Spinal cord (tissue), 10 donors: ENCODE measurements at places on chromosomes 3 and 15. TPM values are rescaled to one million over a fixed set of nuclear protein-coding genes. Genes with fewer than 3 reads are reported as not detected.

Gene PRR20G
- not detected for polyA plus RNA-seq

Gene PLA1A
- 0.41 TPM for polyA plus RNA-seq

Gene ALDH1L1
- 67.4 TPM for polyA plus RNA-seq

Gene GOLGA6A
- polyA plus RNA-seq = not detected

Gene GPR149
- 1.5 TPM for polyA plus RNA-seq

Gene DNASE1L3
- 0.59 TPM for polyA plus RNA-seq

Gene ABHD14A
- polyA plus RNA-seq = 66.6 TPM

Gene ATP13A5
- polyA plus RNA-seq = 3.9 TPM

Gene SLC28A1
- 0.21 TPM for polyA plus RNA-seq

Gene MED12L
- polyA plus RNA-seq = 23.8 TPM

Gene CLSTN2
- polyA plus RNA-seq = 24.6 TPM

Gene TRIM59
- 7.0 TPM for polyA plus RNA-seq

Gene CCNB2
- polyA plus RNA-seq = 17.3 TPM

Gene BFSP2
- not detected for polyA plus RNA-seq

Gene ACTC1
- polyA plus RNA-seq = 39.0 TPM

Gene NRROS
- 3.4 TPM for polyA plus RNA-seq

Gene NR1I2
- 0.33 TPM for polyA plus RNA-seq

Gene RGMA
- 338 TPM for polyA plus RNA-seq

Gene ATP10A
- 3.6 TPM for polyA plus RNA-seq

Gene AGBL1
- 0.35 TPM for polyA plus RNA-seq

Gene COLQ
- 10.8 TPM for polyA plus RNA-seq

Gene CLRN1
- 0.24 TPM for polyA plus RNA-seq

Gene GCNT3
- 0.35 TPM for polyA plus RNA-seq

Gene NOX5
- 0.81 TPM for polyA plus RNA-seq

Gene SMAD6
- polyA plus RNA-seq = 12.0 TPM

Gene CPEB1
- 8.1 TPM for polyA plus RNA-seq

Gene PROS1
- 17.9 TPM for polyA plus RNA-seq

Gene CCR3
- polyA plus RNA-seq = not detected

Gene C3orf49
- 2.0 TPM for polyA plus RNA-seq

Gene SELENOK
- polyA plus RNA-seq = 107 TPM

Gene KLHL25
- polyA plus RNA-seq = 35.6 TPM

Gene FBXL22
- polyA plus RNA-seq = 3.0 TPM

Gene EPHB1
- polyA plus RNA-seq = 31.0 TPM

Gene IL17RE
- polyA plus RNA-seq = 1.7 TPM

Gene FANCD2OS
- polyA plus RNA-seq = not detected

Gene EIF4E3
- 26.4 TPM for polyA plus RNA-seq

Gene SLC6A1
- polyA plus RNA-seq = 255 TPM

Gene PARP14
- polyA plus RNA-seq = 13.9 TPM

Gene PDIA3
- polyA plus RNA-seq = 272 TPM

Gene GYG1
- polyA plus RNA-seq = 54.3 TPM

Gene CYP1A2
- not detected for polyA plus RNA-seq

Gene CDC25A
- polyA plus RNA-seq = 9.7 TPM

Gene ZNF385D
- polyA plus RNA-seq = 33.7 TPM

Gene GLDN
- 4.4 TPM for polyA plus RNA-seq

Gene A4GNT
- polyA plus RNA-seq = 0.15 TPM
